ENCODE measurements at places on chromosomes 3 and 15.
A peak's percentile ranks its signal among the peaks of the same experiment; 100 is the strongest.

GRCh38 chr3:2148561-2149340 lies 50.1 kb downstream of the CNTN4 start:
- DNase-seq, result no peak

GRCh38 chr3:184656458-184656828 lies 55.4 kb downstream of the MAGEF1 start:
- DNase-seq, result no peak

DNA sequence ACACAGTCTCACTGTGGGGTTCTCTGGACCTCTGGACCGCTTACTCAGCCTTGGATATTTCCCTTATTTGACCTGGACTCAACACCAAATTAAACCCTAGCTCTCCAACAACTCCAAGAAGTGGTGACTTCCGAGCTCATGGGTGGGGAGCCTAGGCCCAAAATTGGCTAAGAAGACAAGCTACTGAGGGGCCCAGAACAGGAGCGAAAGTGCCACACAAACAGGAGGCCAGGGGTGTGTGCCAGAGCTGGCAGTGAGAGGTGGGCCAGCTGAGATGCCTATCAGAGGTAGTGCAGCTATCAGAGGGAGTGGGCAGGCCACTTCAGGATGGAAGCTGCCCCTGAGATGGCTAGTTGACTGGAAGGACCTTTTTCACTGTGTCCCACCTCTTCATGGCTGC lies 151.1 kb upstream of the PRR20G start:
- DNase-seq, result no peak

GRCh38 chr3:67301556-67301955 lies 303.4 kb downstream of the KBTBD8 start:
- DNase-seq, result no peak

DNA sequence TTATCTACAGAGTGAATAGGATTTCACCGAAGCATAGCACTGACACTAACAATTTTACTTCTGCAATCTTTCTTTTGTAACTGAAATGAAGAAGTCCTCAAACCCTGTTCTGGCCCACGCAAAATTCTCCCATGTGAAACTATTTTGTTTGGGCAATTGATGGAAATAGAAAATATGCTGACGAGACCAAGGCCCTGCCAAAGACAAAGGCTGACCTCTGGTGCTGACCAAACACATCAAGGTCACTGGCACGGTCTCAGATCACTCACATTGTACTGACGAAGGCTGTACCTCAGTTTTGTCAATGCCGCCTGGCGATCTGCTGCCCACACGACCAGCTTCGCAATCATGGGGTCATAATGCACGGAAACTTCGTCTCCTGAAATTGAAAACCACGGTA lies 58.4 kb upstream of the DCUN1D1 start:
- no peak for DNase-seq

DNA sequence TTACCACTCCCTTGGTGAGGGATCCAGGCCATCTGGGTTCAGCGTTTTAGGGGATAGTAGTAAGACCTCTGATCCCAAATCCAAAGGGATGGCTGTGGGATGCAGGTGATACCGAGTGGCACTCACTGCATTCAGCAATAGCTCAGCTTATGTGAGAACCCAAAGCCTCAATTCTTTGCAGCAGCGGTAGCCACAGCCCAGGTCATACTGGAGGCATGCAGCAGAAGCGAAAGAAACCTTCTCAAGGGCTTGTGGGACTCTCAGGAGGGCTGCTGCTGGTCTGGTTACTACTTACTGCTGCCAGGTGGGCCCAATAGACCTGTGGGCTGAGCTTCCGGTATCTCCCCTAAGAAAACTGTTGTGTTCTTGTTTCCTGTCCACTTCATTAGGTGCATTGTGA lies 38.0 kb downstream of the CHCHD6 start:
- no peak for DNase-seq

GRCh38 chr3:196608693-196609092 lies 30.8 kb upstream of the NRROS start:
- DNase-seq, result no peak

- DNase-seq, result no peak
These were observed 16.1 kb upstream of the CSPG5 start for GRCh38 chr3:47594792-47595191.

- peak; percentile 88 for DNase-seq
These were observed 159.8 kb upstream of the CHRNA7 start for GRCh38 chr15:31870328-31871165.

DNA sequence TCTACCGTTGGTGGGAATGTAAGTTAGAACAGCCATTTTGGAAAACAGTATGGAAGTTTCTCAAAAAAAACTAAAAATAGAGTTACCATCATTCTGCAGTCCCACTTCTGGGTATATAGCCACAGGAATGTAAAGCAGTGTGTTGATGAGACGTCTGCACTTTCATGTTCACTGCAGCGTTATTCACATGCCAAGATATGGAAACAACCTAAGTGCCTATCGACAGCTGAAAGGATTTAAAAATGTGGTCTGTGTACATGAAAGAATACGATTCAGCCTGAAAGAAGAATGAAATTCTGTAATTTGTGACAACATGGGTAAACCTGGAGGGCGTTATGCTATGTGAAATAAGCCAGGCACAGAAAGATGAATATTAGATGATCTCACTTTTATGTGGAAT lies 157.7 kb downstream of the THSD4 start:
- no peak for DNase-seq

- no peak for DNase-seq
These were observed 1.6 kb downstream of the BOC start for GRCh38 chr3:113212844-113213375.

DNA sequence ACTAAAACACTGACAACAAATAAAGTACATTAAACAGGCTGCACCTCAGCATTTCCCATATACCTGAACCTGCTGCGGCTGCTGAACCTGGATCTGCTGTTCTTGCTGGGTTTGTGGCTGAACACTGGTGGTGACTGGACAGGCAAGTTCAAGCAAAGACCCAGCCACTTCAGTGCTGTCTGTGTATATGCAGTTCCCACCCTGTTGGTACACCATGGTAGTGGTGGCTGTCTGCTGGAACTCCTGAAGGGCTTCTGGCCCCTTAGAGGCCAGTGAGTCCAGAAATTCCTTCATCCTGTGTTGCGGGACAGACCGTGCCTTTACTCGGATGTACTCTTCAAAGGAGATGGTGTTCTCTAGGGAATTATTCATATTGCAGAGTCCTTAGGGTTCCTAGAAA lies 17.2 kb downstream of the QRICH1 start:
- DNase-seq, result no peak

All from stimulated activated naive CD8-positive, alpha-beta T cell treated with anti-CD3 and anti-CD28 coated beads, Interleukin-15, amount 100 ng/mL, for 72 hours (primary cell).